ENCODE measurements at places on chromosomes 12 and 14.

DNA sequence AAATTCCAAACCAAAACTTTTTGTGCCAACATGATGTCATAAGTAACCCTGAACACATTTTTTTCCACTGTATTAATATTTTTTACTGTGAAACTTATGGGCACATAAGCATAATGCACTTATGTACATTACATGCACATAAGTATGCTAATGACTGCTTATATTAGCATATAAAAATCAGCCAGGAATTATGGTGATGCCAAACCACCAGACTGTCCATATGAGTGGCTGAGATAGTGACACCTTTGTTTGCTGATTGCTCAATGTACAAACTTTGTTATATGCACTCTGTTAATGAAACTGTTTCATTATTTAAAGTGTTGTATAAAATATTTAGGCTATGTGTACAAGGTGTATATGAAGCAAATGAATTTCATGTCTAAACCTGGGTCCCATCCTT, 32.3 kb downstream of the USP44 start:
- no peak for DNase-seq

- DNase-seq = no peak
Measured at GRCh38 chr12:26940516-26941214, 2.4 kb downstream of the FGFR1OP2 start.

DNA sequence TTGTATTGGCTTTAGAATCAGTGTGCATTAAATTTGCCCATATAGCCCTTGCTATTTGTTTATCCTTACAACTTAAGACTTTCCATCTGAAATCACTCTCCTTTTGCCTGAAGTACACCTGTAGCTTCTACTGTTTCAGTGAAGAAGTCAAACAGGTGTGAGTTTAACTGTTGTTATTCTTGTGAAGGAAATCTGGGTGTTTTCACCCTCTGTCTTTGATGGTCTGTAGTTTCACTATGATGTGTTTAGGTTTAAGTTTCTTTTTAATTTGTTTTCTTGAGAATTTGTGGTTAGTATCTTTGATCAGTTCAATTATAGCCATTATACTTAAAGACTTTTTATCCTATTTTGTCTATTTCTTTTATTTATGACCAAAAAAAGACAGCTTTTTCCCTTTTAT, 68.9 kb upstream of the BBS10 start:
- DNase-seq = no peak

- DNase-seq = no peak
Measured at GRCh38 chr14:23045419-23046357, 3.7 kb downstream of the PSMB11 start.

- DNase-seq = no peak
Measured at GRCh38 chr12:75589801-75590200, 78.4 kb upstream of the KRR1 start.

GRCh38 chr14:59600211-59600945, 23.8 kb upstream of the CCDC175 start:
- DNase-seq = no peak

DNA sequence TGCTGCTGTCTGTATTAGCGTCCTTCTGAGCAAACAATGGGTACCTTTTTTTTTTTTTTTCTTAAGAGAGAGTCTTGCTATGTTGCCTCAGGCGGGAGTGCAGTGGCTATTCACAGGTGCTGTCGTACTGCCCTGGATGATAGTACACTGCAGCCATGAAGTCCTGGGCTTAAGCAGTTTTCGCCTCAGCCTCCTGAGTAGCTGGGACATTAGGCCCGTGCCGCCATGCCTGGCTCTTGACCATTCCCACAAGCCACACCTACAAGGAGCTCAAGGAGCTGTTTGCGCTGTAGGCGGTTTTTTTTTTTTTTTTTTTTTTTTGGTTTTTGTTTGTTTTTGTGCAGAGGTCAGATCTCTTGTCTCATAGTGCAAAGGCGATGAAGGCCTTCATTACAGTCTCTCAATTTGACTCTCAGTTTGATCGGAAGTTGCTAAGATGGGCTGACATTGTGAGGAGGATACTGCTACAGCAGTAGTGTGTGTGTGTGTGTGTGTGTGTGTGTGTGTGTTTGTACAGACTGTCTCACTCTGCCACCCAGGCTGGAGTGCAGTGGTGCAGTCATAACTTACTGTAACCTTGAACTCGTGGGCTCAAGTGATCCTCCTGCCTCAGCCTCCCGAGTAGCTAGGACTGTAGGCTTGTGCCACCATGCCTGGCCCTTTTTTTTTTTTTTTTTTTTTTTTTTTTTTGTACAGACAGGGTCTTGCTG, 34.2 kb downstream of the TRAF3 start:
- DNase-seq = no peak

GRCh38 chr12:10709808-10710207, 13.3 kb downstream of the YBX3 start:
- no peak for DNase-seq

GRCh38 chr14:100221533-100222223, 17.3 kb upstream of the YY1 start:
- DNase-seq = no peak

DNA sequence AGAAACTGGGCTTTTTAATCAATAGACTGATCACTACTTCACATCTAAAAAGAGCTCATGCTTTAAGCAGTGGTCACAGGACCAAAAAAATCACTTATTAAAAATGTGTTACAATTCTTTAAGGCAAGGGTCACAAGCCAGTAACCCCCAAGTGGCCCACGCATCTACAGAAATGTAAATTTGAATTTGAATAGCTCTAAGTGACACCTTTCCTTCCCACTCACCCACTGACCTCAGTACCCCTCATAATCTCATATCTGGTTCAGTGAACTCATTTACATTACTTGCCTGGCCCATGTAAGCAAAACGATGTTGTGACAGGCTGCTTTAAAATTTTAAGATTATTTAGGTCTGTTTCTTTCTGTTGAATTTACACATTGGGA, 27.4 kb downstream of the NELL2 start:
- no peak for DNase-seq
